Stimulated activated CD8-positive, alpha-beta memory T cell treated with anti-CD3 and anti-CD28 coated beads, Interleukin-7, amount 100 ng/mL, for 24 hours (primary cell): ENCODE measurements at places on chromosomes 1 and 21.

- no peak for DNase-seq
Measured at GRCh38 chr1:110872366-110872744, 593 bp upstream of the CD53 start.

- DNase-seq, result no peak
Measured at GRCh38 chr21:28483301-28484035, 509.2 kb downstream of the LTN1 start.

GRCh38 chr1:197469620-197470210 is 201.7 kb downstream of the CRB1 start:
- no peak for DNase-seq

GRCh38 chr1:55669293-55669692 is 454.1 kb upstream of the USP24 start:
- DNase-seq, result no peak

DNA sequence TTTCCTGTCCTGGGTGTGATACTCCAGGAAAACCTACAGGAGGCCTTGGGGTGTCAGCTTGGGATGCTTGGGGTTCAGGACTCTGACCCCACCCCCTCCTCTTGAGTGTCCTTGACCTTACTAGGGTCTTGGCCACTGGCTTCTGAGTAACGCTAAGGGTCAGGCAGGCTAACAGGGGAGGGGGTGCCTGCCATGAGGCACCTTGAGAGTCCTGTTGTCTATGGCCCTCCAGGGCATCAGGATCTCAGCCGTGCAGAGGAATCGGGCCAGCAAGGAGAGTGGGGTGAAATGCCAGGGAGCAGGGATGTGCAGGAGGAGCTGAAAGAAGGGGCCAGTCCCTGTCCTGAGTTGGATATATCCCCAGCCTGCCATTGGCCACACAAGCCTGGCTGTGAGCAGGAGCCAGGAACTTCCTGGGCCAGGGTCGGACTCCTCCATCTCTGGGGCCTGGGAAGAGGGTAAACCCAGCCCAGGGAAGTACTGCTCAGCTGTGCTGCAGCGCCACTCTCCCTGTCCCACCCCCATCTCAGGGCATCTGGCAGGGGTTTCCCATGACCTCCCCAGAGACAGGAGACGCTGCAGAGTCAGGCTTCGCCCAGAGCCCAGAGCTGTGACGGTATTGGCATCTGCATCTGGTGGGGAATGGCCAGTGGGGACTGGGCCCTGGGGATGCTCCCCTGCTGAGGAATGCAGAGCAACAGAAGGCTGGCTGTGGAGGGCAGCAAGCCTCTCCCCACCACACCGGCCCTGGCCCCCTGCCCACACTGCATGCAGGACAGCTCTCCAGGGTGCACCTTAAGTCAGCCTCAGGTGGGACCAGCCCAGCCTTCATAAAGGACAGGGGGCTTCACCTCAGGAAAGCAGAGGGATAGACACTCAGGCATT is 6.3 kb downstream of the KIF21B start:
- DNase-seq, result no peak

DNA sequence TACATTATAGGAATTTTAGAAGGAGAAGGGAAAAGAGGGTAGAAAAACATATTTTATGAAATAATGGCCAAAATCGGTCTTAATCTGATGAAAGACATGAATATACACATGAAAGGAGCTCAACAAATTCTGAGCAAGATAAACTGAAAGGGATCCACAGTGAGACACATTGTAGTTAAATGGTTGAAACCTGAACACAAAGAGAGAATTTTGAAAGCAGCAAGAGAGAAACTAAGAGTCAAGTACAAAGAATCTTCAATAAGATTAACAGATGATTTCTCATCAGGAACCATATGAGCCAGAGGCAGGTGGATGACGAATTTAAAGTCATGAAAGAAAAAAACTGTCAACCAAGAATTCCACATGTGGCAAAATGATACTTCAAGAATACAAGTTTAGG is 15.8 kb upstream of the MTR start:
- DNase-seq, result no peak

DNA sequence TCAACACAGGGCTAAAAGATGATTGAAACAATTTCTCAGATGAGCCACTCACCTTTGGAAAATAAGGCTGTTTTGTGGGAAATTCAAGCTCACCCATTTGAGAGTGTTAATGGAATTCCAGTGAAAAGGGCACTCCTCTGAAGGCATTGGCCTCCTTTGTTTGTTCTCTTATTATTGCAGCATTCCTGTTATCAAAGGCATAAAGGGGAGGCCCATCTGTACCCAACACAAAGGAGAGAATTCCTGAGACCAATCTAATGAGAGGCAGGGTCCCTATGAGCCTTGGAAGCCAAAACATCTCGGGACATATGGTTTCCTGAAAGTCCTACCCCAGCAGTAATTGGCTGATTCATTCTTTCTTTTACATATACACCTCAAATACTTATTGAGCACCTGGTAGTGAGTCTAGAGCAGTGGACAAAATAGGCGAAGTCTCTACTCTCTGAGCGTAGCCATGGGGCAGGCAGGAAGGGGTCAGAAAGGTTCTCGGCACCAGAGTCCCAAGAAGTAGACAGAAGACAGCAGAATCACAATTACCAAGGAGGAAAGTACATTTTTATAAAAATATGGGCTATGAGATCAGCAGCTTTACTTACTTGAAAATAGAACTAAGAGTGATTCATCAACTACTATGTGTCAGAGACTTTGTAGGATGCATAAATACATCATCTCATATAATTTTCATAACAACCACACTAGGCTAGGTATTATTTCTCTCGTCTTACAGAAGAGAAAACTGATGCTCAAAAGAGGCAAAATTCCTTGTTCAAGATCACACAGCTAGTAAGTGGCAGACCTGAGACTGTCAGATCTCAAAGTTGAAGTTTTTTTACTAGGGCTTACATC is 218.7 kb downstream of the DAB1 start:
- no peak for DNase-seq

DNA sequence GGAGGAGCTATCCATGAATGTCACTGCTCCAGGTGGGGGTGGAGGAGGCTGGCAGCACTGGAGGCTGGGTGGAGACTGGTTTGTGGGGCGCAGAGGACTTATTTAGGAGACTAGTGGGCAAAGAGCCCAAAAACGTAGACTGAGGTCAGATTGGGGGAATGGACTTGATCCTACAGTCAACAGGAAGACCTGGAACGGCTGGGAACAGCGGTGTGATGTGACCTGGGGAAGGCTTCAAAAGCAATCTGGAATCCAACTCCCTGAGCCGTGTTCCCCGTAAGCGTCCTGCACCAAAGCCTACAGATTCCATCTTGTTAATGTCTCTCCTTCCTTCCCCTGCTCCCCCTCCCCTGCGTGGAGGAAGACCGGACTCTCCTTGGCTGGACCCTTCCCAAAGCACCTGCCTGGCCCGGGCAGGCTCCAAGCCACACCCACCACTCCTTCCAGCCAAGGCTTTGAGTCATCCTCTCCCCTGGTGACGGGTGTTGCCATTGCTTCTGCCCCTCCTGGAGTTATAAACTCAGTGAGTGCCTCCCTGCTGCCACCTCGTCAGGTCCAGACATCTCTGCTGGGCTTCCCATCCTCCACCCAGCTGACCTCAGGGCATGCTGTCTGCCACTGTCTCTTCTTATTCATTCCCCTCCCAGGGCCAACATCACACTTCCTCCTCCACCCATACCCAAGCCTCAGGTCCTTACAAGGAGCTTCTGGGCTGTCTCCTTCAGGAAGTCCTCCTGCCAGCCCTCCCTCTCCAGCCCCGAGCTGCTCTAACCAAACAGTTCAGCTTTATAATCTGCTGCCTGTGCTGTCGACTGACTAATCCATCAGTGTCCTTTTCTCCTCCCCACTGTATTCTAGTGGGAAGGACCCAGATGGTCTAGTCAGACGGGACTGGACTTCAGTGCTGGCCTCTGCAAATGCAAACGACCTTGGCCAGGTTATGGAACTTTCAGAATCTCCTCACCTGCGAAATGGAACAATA is 1.6 kb upstream of the CLSTN1 start:
- no peak for DNase-seq

GRCh38 chr21:28138272-28138671 is 854.4 kb downstream of the LTN1 start:
- DNase-seq, result no peak

DNA sequence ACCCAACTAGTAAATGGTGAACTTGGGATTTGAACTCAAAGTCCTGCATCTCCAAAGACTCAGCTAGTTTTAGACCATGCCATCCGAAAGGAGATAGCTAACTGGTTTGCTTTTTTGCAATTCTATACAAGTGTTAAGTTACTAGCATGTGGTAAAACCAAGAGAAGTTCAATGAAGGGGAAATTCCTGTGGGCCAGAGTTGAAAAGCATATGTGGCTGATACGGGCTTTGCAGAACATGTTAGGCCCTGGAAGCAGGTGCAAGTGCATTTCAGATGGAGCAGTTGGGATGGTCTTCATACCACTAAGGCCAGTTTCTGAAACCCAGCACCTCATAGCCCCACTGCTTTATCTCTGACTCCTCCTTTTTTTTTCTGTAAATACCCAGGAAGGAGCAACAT is 620.9 kb downstream of the PLPP3 start:
- no peak for DNase-seq

- DNase-seq, result no peak
Measured at GRCh38 chr1:215824245-215824644, 257.1 kb downstream of the KCTD3 start.

DNA sequence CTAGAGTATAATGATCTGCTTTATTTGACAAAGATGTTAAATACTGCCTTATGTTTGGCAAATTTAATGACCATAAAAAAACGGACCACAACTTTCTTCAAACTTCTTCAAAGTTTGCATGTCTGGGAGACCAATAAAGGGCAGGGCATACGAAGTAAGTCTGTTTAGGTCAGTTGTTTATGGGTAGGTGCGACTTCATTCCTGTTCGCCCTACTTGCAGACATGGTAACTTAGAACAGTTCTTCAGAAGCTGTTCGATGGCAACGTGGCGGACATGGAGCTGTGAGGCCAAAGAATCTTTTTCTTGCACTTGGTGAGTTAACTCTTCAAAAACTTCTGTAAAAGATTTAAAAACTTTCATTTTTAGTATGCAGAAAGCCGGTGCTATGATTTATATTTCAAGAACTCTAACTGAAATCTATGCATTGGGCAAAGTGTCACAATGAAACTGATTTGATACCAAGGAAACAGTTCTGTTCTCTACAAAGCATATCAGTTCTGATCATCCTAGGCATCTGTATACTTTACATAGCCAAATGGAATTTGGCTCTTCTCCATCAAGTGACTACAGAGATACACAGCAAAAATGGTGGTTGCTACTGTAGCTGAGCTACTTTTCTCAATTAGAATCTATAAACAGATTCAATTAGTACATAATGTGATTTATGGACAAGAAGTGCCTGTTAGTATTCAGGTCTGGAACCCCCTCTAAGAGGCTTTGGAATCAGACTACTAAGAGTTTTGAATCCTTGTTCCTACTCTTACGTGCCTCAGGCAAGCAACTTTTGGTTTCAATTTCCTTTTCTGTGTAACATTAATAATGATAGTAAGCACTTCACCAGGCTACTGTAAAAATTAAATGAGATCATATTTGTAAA is 25.7 kb downstream of the C21orf91 start:
- DNase-seq, result no peak

DNA sequence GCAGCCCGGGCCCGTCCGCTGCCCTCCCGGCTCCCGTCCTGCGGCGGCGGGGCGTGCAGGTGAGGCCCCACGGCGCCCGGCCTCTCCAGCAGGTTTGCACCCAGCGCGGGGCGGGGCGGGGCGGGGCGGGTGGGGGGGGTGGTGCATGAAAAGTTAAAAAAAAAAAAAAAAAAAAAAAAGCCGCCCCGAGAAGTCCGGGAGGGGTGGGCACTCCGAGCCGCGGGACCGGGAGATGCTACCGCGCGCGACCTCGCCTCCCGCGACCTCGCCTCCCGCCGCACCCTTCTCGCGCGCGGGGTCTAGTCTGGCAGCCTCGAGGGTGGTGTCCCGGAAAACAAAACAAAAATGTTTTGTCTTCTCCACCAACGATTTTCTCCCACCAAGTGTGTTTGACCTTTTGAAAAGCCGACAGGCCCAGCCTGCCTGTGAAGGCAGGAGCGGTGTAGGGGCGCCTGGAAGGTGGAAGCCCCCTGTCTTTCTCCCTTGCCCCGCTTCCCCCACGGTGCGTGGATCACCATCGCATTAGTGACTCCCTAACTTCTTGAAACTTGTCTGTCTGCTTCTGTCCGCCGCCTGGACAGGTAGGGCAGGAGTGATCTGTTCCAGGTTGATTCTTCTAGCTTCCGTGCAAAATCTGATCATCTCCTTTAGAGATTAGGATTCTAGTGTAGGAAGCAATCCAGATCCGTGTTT is 569 bp downstream of the RCAN3 start:
- DNase-seq, result no peak

- no peak for DNase-seq
Measured at GRCh38 chr21:45592626-45593134, 50.4 kb upstream of the SLC19A1 start.

DNA sequence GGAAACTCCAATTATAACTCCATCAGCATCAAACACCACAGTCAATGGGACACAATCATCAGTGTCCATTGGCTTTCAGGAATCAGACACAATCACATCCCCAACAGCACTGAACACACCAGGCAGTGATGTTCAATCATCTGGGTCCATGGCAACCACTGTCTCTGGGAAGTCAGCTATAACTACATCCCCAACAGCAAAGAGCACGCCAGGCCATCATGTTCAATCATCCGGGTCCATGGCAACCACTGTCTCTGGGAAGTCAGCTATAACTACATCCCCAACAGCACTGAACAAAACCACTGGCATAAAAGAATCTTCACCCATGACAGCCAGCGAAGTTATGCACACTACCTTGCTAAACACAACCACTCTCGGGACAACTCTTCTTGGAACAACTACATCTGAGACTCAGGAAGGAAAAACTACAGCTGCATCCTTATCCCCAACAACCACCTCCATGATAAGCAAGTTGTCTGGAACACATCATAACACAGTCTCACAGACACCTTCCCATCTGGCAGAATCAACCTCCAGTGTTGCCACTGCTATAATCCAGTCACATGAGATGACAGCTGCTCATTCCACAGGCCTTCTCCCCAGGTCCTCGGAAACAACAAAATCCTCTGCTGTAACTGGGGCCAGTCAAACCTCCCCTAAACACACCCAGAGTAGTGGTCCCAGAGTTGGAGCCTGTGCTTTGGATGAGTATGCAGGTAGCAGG is 19.9 kb downstream of the CATSPER4 start:
- DNase-seq, result no peak

DNA sequence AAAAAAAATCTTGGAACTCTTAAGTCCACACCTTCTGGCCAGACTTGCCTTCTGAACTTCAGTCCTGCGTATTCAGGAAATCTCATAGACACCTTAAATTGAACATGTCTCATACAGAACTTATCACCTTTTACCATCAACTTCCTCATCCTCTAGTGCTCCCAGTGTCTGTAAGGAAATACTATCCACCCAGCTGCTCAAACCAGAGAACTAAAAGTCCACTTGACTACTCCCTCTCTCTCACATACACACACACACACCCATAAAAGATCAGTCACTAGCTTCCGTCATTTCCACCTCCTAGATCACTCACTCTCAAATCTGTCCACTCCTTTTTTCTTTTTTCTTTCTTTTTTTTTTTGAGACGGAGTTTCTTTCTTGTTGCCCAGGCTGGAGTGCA is 10.9 kb upstream of the CAP1 start:
- DNase-seq, result no peak

- DNase-seq, result no peak
Measured at GRCh38 chr1:245558069-245558468, 403.3 kb downstream of the KIF26B start.

- no peak for DNase-seq
Measured at GRCh38 chr1:52916241-52916975, 5.1 kb downstream of the ECHDC2 start.
